D341Med (cell line): ENCODE measurements at places on chromosomes 4 and X.
A peak's percentile ranks its signal among the peaks of the same experiment; 100 is the strongest.

- DNase-seq = no peak
These were observed 603.2 kb downstream of the STIM2 start for GRCh38 chr4:27463816-27464215.

- peak; percentile 26 for DNase-seq
These were observed 168.8 kb upstream of the FAM47A start for GRCh38 chrX:34300871-34301270.

DNA sequence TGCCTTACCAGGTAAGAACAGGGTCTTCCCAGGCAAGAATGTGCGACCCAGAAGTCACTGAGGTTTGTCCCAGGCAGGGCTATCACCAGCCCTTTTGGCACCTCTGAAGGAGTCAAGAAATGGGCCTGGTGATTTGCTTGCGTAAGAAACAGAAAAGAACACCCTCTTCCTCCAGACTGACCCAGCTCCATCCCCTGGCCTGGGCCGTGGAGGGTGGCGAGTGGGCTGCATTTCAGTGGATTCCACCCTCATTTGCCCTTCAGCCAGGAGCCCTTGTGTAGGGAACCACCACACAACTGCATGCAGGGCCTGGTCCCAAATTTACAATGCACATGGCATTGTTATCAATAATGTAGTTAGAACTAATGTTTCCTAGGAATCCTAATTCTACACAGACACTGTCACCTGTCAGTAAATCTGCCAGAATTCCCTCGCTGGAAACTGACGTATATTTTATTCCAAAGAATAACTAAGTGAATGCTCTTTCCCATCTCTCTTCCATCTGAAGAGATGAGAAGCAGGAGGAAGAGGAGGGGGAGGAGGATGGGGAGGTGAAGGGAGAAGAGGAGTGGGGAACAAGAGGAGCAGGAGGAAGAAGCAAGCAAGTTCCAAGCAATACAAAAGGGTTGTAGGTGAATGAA, 46.6 kb downstream of the TSPAN5 start:
- no peak for DNase-seq

GRCh38 chr4:185865901-185866328, 53.9 kb upstream of the SORBS2 start:
- no peak for DNase-seq

GRCh38 chr4:44447563-44448504, 775 bp downstream of the KCTD8 start:
- peak; percentile 75 for DNase-seq
